ENCODE measurements at places on chromosomes 3 and 15.
A peak's percentile ranks its signal among the peaks of the same experiment; 100 is the strongest.

DNA sequence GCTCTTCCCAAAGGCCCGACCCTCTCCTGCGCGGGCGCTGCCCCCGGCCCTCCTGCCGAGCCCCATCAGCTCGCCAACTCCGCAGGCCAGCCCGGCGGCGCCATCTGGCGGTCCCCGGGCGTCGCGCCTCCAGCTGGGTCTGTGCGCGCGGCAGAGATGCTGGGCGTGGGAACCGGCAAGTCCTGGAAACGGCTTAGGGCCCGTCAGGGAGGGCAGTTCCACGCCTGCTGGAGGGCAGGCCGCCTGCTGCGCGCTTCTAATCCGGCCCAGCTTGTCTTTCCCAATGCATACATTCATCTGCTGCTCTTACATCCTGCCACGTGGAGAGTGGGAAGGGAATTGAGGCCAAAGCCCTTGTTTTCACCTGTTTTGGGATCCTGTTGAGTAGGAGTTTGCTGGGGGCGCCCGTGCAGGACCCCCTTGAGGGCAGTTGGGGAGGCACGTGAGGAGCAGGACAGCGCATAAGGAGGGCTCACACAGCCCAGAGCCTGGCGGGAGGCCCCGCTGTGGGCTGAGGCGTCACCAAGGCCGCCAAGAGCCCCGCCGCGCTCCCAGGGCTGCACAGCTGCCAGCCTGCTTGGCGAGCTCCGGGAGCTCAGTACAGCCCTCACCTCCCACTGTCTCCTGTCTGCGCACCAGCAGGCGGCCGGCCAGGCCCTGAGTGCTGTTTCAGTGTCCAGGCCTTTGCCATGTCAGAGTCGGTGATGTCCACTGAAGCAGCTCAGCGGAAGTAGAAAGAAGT lies 165.6 kb downstream of the NSMCE3 start:
- peak; percentile 27 for DNase-seq

DNA sequence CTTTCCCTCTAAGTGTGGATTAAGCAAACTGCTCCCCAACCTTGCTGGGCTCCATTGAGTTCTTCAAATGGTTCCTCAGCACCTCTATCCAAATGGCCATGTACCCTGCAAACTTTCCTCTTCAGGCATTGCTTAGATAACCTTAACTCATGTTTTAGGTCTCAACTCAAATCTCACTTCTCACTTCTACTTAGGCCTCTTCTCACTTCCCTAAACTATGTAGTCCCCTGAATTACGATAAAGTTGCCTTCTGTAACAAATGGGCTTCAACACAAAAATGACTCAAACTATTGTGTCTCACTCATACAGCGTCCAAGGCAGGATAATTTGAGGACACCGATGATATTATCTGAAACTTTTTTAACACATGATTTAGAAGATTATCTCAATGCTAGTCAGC lies 62.4 kb upstream of the STAC start:
- DNase-seq = no peak

GRCh38 chr3:37330466-37330865 lies 156.1 kb upstream of the LRRFIP2 start:
- no peak for DNase-seq

DNA sequence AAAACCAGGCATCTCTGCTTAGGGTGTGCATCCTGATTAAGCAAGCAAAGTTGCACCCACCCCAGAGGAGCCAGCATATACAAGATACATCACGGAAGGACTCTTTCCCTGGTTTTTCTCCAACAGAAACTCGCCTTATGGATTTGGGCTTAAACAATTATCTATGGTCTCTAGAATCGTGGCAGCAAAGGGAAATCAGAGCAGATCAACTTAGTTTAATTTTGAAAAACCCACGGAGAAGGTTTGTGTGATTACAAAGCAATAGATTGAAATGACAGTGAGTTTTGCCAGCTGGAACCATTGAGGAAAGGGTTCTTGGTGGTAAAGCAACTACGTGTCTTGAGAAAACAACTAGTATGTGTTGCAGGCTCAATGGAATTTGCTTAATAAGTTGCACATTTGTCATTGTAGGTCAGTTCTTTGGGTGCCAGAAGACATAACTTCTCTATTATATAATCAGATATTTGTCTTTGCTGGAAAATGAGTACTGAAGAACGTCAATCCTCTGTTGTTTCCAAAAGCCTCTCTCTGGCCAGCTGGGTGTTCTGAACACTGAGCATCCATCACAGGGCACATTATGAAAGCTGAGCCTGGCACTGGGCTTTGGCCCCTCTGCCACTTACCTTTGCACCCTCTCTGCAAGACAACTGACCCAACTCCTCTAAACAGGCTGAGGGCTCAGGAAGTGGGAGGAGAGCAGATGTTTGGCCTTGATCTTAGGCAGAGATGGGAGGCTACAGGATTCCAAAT lies 75.7 kb upstream of the FBN1 start:
- no peak for DNase-seq

DNA sequence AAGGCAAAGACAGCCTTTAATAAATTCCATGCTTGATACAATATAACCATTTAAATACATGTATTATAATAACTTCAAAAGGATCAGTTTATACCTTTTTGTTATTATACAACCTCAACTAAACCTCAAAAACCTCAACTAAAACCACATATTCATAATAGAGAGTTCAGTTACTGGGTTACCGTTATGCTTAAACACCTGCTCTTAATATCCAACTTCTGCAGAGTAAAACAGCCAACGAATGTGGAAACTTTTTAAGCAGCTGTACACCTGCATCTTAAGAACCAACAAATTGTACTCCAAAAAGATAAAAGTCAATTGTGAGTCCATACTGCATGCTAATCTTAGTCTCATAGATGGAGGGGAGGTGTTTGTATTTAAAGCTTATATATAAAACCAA lies 53.5 kb downstream of the TFDP2 start:
- DNase-seq = no peak

DNA sequence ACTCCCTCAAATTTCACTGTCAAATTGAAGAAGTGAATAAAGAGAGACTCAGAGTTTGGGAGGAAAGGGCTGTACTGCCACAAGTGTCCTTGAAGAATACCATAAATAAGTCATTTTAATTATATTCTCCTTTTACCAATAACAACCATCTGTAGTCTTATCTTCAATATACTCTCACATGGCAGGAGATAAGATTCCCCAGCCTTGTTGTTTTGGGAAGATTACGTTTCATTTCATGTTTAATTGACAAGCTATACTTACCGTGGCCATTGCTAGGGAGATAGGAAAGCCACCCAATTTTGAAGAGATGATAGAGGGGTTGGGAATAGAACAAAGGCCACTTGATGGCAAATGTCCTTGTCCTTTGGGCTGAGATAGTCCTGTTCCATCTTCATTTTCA lies 2.3 kb downstream of the MINDY4B start:
- DNase-seq = no peak

GRCh38 chr3:153961494-153961893 lies 159.7 kb upstream of the ARHGEF26 start:
- no peak for DNase-seq
